SW 1271 (cell line): ENCODE measurements at places on chromosomes 12 and 14.

DNA sequence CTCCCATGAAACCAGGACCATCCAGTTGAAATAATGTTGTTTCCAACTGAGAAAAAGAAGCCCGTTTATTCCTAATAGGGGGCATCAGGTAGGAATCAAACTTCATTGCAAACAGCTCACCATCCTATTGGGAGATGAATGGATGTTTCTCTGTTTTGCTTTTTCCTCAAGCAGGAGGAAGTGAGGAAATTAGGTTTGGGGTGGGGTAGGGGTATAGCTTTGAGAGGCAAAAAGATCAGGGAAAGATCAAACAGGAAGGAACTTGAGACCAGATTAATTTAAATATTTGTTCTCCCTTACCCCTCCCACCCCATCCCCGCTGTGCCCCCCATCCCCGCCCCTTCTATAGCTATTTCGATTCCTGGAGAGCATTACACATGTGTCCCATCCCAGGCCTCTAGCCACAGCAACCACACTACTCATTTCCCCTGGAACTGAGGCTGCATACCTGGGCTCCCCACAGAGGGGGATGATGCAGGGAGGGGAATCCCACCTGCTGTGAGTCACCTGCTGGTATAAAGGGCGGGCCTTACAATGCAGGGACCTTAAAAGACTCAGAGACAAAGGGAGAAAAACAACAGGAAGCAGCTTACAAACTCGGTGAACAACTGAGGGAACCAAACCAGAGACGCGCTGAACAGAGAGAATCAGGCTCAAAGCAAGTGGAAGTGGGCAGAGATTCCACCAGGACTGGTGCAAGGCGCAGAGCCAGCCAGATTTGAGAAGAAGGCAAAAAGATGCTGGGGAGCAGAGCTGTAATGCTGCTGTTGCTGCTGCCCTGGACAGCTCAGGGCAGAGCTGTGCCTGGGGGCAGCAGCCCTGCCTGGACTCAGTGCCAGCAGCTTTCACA is at the start of gene IL23A:
TSS of gene IL23A (plus strand) at position 577 of the 850 bp plus-strand sequence. CDS start at position 738, 161 bp downstream.
- no peak for DNase-seq

- no peak for DNase-seq
Measured at GRCh38 chr12:22474970-22475720, 69.2 kb downstream of the C2CD5 start.

DNA sequence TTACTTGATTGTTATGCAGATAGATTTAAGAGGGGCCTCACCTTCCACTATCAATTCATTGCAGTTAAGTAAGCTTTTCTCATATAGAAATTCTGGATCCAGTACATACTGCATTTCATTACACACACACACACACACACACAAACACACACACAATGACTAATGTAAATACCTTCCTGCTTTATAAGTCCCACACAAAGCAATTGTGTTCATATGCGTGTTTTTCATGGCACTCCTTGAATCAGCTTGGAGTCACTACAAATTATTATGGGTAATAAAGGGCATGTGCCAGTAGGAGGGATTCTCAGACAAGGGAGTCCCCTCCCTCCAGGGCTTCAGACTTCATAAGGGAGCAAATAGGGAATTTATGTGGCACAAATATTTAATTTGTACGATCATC is 4.5 kb downstream of the MIPOL1 start:
- DNase-seq = no peak

DNA sequence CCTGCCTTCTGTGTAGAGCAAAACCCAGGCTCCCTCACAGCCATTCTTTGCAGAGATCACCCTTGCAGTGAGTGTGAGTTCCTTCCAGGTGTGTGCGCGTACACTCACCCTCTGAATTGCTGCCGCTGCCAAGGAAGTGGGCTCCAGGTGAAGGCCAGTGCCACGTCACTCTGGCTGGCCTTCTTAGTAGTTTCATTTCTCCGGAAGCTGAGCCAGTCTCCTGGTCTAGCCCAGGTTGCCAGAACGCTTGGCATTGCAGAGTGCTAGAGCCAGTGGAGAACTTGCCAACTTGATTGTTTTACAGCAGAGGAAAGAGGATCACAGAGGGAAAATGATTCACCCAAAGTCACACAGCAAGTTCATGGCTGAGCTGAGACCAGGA is 11.0 kb downstream of the CBLN3 start:
- no peak for DNase-seq

DNA sequence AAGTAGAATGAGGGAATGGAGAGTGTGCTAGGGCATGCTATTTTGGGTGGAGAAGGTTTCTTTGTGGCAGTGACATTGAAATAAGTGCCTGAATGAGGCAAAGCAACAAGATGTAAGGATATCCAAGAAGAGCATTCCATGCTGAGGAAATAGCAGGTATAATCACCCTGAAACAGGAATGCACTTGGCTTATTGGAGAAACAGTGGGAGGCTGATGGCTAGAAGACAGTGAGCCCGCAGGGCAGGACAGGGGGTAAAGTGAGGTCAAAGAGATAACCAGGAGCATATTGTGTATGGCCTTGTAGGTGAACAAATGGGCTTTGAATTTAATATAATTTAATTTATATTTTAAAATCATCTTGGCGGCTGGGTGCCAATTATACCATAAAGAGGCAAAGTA is 877.0 kb downstream of the DIO2 start:
- no peak for DNase-seq
